Activated CD4-positive, alpha-beta T cell treated with anti-CD3 and anti-CD28 coated beads for 24 hours (primary cell): ENCODE measurements at places on chromosomes 7 and 10.

DNA sequence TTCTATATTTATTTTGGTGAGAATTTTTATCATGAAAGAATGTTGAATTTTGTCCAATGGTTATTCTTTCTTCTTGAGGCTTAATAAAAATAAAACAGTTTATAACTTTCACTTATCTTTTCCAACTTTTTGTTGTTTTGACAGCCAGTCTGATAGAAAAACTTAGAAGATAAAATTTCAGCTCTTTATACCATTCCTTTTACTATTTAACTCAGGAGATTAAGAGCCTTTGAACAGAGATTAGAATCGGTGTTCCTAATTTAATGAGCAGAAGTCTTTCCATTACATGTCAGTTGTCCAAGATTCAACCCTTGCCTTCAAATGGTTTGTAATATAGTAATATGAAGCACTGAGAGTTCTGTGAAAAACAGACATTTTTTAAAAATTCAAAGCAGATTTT lies 97.8 kb upstream of the SEC61G start:
- no peak for DNase-seq

DNA sequence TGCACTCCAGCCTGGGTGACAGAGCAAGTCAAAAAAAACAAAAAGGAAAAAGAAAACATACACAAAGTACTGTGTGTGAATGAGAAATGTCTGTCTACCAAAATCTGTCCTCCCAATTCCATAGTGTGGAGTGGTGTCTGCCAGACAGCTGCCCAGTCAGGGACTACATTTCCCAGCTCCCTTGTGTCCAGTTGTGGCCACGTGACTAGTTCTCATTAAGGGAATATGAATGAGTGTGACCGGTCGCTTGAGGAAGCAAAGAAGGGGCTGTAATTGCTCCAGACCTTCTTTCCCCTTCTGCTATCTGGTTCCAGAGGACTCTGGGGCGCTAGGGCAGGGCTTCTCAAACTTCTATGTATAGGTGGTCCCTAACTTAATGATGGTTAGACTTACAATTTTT lies 204.1 kb downstream of the PHTF2 start:
- DNase-seq = no peak

GRCh38 chr7:73984481-73985205 lies 43.3 kb upstream of the ELN start:
- no peak for DNase-seq

- DNase-seq = no peak
Measured at GRCh38 chr7:36939816-36940215, 215.5 kb upstream of the AOAH start.

GRCh38 chr10:80260295-80261243 lies 28.9 kb downstream of the MAT1A start:
- peak; percentile 11 for DNase-seq

DNA sequence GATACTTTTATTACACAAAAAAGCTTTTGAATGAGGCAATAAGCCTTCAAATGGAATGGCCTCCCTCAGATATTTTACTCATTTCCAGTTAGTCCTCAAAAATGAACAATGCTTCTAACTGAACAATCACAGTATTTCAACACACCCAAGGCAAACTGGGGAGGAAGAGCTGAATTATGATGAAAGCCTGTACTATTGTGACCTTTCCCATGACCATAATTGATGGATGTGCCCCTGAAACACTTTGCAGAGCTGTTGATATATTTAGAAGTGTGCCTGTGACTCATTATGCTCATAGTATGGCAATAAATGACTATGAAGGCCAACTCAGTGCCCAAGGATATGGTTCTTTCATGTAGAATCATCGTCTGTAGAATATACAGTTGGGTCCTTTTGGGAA lies 248.1 kb downstream of the AHR start:
- DNase-seq = no peak

- DNase-seq = no peak
Measured at GRCh38 chr10:125489731-125490130, 193.2 kb downstream of the TEX36 start.

- DNase-seq = no peak
Measured at GRCh38 chr7:107538001-107538400, 25.7 kb downstream of the COG5 start.

DNA sequence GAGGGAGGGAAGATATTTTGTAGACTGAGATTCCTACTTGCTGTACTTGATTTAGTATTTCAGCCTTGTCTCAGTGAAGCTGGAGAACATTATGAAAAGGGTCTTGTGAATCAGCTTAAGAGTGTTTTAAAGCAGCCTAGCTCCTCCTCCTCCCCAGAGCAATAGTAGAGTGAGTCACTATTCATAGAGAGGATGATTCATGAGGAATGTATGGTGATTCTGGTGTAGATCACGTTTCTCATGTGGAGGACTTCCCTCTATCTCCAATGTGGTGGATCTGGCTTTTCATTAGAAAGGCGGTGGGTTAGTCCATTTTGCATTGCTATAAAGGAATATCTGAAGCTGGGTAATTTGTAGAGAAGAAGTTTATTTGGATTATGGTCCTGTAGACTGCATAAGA lies 340.1 kb upstream of the CHRM2 start:
- no peak for DNase-seq

GRCh38 chr7:91949221-91950009 lies 8.8 kb downstream of the AKAP9 start:
- no peak for DNase-seq

DNA sequence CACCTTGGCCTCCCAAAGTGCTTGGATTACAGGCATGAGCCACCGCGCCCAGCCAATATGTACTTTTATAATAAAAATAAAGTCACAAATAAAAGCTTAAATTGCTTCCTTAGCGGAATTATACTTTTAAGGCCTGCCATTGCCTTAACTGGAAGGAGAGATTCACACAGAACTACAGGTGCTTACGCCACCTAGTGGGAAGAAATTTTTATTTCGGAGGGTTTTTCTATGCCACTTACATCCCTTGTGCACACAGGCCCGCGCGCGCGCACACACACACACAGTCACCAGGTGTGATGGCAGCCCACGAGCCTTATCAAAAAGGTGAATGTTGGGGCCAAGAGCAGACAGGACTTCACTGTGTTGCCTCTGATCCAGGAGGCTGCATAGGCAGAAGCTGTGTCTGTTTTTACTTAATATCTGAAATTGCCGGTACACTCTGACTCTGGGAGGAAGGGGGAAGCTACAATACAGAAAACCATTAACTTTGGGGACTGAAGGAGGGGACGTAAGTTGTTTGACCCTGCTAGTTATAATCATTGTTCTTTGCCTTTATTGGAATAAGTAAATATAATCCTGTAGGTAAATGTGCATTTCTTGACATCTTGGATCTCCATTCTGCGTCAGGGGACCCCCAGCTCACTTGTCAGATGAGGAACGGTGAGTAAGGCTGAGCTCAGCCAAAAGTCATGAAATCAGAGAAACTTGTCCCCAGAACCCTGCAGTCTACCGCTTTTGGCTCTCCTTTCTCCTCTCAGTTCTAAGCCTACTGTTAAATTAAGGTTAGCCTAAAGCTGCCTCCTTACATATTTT lies 87.1 kb downstream of the SLC16A9 start:
- peak; percentile 3 for DNase-seq

DNA sequence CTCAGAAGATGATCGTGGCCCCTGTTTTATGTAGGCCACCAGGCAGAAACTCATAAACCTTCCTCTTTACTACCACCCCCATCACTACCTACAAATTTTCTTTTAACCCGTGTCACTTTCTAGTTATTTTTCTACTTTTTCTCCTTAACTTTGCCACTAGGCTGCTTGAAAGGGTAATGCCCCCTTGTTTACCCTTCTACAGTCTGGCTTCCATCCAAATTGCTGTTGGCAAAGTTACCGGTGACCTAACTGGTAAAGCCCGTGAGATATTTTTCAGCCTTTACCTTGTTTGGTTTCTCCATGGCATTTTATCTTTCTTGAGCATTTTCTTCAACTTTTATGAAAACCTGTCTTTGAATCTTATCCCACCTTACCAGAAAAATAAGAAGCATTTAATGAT lies 153.0 kb downstream of the WNT2 start:
- DNase-seq = no peak

GRCh38 chr10:49257154-49257553 lies 41.8 kb upstream of the C10orf71 start:
- DNase-seq = no peak
